Breast epithelium (tissue), 4 donors: ENCODE measurements at places on chromosomes 1 and 21. TPM values are rescaled to one million over a fixed set of nuclear protein-coding genes. Genes with fewer than 3 reads are reported as not detected.

TNFRSF1B gene
- total RNA-seq = 25.0 TPM

GRCh38 chr1:115214098-115214497, 124.0 kb downstream of the NGF start:
- no peak for DNase-seq

DNA sequence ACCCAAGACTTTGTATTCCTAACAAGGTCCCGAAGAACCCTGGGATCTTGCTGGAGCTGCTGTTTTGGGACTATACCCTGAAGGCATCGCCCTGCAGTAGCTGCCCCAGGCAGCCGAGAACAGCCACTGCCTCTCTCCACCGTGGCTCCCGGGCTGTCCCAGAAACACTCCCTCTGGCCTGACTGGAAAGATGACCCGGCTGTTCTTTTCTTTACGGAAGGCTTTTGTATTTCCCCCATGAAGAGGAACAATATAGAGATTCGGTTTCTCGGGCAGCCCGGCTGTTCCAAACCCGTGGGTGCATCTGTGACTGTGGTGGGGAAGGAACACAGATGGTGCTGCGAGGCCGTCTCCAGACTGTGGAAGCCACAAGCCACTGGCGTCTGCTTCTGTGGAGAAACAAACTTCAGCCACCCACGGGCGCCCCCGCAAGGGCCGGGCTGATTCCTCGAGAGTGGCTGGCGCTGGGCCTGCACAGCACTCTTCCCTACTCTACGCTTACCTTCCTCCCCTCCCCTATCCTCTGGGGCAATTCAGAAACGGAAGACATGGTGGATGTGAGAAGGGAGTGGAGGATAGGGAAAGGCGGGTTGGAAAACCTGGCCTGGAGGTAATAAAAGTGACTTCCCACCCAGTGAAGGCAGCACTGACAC, 33.7 kb upstream of the VASH2 start:
- DNase-seq = no peak

DNA sequence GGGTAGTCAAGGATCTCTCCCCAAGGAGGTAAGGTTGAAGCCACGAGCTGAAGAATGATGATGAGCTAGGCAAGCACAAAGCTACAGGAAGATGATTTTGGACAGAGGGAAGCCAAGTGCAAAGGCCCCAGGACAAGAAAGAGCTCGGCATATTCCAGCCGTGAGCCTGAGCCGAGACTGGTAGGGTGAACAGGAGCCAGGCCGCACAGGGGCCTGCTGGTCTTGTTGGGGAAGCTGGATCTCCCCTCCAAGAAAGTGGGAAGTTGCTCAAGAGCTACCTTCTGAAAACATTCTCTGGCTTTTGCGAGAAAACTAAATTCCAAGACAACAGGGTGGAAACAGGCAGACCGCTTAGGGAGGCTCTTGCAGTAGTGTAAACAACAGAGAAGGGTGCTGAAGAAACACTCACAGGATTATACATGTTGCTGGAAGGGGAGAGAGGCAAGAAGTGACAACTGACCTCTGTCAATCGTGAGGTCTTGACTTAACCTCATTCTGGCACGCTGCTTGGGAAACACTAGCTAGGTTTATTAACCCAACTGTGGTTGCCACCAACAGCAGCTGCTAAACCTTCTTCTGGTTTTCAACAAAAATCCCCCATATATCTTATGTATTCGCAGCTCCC, 625.2 kb downstream of the SMYD3 start:
- no peak for DNase-seq

GCSAML gene
- not detected for total RNA-seq

GRCh38 chr1:3598051-3598491, 13.2 kb downstream of the MEGF6 start:
- DNase-seq = no peak

IL20 gene
- not detected for total RNA-seq

KISS1 gene
- total RNA-seq = not detected

DNA sequence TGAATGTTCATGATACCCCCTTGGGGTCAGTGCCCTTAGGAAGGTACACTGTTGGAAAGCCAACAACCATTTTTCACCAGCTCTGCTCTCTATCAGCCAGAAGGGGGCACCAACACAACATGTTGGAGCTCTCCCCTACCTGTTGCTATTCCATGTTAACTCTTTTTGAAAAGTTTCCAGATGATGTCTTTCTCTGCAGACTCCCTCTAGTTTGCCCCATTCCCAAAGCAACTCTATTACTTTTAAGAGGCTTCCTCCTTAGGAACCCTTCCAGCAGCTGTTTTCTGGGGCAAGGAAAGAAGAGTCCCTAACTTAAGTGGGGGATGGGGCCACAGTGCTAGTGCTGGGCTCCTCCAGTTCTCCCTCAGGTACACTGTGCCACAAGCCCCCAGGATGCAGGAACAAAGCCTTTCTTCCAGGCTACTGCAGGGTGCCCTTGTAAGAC, 22.9 kb upstream of the NDC1 start:
- no peak for DNase-seq

KCNH1 gene
- total RNA-seq = 0.32 TPM

KCNQ4 gene
- 1.3 TPM for total RNA-seq
